ENCODE measurements at places on chromosomes 3 and 15.

GRCh38 chr3:84275532-84275931 is 683.3 kb upstream of the CADM2 start:
- DNase-seq, result no peak

DNA sequence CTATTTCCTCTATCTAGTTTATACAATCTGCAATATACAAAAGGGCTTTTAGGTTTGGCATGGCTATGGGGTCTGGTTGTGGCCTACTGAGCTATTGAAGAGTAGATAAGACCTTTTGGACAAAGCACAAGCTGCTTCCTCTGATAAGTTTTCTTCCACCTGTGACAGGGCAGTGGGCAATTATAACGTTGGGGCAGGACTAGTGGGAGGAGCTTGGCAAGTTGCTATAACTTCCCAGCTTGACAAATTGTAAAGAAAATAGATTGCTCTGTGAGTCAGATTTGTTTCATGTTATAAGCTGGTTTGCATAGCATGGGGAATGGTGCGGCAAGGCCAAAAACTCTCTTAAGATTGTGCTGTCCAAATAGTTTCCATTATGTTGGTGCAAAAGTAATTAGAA is 64.9 kb downstream of the SLC7A14 start:
- no peak for DNase-seq

- no peak for DNase-seq
Observed at GRCh38 chr3:125266971-125267370, 54.4 kb upstream of the SLC12A8 start.

DNA sequence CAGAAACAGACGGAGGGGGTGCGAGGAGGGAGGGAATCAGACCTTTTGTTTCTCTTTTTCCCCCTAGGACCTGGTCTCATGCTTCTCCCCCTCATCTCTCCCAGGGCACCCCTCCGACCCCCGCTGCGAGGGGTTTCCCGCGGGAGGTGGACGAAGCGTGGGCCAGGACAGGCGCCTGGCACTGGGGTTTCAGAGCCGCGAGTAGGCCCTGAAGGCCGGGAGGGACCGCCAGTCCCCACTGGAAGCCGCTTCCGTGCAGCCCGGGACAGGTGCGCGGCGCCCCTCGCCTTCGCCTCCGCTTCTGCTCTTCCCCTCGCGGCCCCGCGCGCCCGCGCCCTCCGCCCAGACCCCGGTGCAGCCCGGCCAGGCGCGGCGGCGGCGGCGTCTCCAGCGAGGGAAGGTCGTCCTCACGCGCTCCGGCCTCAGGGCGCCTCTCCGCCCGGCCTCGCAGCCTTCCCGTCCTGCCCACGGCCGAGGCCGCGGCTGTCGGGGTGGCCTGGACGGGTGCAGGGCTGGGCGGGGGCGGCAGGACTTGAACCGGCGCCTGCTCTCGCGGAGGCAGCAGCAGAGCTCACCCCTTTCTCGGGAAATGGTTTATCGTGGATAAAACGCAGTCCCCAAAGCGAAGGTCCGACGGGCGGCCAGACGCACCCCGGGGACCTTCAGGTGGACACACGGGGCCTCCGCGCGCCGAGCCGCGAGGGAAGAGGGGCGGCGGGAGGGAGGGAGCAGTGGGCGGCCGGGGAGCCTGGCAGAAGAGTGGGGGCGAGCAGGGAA is 31.5 kb upstream of the ADAMTS17 start:
- DNase-seq, result peak; percentile 48

GRCh38 chr15:29773000-29773399 is 49.3 kb downstream of the TJP1 start:
- no peak for DNase-seq

DNA sequence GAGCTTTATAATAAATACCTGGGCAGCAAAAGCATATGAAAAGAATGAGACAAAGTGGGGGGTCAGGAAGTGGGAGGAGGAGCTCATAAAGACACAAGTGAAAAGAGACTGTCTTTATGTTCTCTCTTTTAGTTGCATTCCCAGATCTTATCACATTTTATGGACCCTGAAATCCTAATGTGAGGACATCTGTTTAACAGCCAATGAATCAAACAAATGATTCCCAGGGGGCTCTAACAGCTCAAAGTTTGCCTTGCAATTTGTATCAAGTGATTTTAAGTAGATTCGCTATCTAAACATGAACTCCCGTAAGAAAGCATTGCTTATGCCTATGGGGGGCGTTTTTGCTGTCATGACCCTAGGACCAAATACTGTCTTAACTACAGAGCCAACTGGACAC is 332.3 kb upstream of the CNTN4 start:
- no peak for DNase-seq

- DNase-seq, result no peak
Observed at GRCh38 chr15:67033012-67033411, 32.4 kb upstream of the SMAD3 start.

- no peak for DNase-seq
Observed at GRCh38 chr3:180329847-180330246, 272.1 kb upstream of the TTC14 start.

GRCh38 chr15:79629687-79630086 is 197.6 kb downstream of the MINAR1 start:
- DNase-seq, result no peak

- peak; percentile 74 for DNase-seq
Observed at GRCh38 chr3:55487381-55488241, 505 bp upstream of the WNT5A start.

GRCh38 chr3:61560517-61561373 is 626 bp upstream of the PTPRG start:
- DNase-seq, result peak; percentile 90

- DNase-seq, result no peak
Observed at GRCh38 chr3:115272036-115272824, 125.1 kb upstream of the ZBTB20 start.

- no peak for DNase-seq
Observed at GRCh38 chr15:84868037-84868880, 16.2 kb upstream of the SLC28A1 start.

DNA sequence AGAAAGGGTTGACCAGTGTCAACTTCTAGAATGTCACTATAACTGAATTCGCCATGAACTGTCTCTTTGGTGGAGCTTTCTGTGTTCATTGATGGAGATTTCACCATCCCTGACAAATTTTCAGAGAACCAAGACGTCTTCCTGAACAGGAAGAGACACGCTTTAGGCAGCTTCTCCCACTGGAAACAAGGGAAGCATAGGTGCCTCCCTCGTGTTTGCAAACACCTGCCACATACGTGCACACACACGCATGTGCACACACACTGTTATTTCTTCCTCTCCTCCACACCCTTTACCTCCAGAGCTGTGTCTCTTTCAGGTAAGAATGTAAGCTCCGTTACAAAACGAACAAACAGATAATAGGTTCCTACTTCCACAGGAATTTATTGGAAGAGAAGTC is 15.6 kb downstream of the ARRDC4 start:
- no peak for DNase-seq

GRCh38 chr3:179438841-179439240 is 12.4 kb downstream of the GNB4 start:
- DNase-seq, result no peak

- no peak for DNase-seq
Observed at GRCh38 chr3:38907426-38907825, 91.4 kb upstream of the SCN10A start.

DNA sequence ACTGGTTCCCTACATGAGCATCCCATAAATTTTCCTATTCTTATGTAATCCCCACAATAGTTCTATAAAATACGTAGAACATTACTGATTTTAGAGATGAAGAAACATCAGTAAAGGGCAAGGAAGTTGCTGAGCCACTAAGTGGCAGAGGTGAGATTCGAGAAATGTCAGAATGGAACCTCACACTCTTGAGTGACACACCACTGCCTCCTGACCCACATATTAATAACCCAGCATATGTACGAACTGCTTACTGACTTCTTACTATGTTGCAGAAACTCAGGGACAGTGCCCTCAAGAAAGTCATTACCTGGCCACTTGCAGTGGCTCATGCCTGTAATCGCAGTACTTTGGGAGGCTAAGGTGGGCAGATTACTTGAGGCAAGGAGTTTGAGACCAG is 1022.4 kb downstream of the FHIT start:
- no peak for DNase-seq

DNA sequence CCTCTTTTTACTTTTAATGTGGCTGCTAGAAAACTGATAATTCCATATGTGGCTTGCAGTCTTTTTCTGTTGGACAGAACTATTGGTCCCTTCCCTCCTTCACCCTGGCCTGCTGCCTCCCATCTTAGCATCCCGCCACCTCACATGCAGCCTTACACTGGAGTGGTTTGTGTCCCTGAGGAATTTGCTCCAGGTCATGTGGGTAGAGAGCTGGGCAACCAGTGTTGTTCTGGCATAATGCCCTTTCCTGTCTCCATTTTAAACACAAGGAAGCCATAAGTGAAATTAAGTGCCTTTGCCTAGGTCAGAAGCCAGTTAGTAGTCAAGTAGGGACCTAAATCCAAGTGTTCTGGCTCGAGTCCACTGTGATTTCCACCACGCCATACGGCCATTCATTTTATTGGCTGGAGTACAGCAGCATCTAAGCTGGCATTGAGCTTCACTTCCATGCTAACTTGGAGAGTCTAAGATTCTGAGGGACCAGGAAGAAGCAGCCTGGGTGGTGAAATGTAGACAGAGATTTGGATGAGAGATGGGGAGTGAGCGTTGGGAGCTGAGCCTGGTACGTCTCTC is 46.0 kb upstream of the PLXNA1 start:
- no peak for DNase-seq

- peak; percentile 34 for DNase-seq
Observed at GRCh38 chr3:139260041-139260486, 83.8 kb upstream of the MRPS22 start.

DNA sequence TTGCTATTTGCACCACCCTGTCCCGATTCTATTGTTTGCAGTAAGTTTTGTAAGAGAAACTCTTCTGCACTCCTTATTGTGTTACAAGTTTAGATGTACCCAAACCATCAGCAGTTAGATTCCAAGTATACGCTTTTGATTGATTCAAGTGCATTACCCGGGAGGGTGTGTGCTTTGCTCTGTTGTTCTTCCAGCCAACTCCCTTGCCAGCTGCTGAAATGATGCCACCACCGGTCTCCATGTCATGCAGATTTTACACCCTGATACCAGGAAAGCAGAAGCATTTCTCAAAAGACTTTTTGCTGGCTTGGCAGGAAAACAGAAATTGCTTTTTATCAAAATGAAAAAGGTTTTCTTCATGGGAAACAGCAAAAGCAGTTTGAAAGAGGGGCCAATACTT is 1006.6 kb upstream of the CFAP20DC start:
- no peak for DNase-seq

DNA sequence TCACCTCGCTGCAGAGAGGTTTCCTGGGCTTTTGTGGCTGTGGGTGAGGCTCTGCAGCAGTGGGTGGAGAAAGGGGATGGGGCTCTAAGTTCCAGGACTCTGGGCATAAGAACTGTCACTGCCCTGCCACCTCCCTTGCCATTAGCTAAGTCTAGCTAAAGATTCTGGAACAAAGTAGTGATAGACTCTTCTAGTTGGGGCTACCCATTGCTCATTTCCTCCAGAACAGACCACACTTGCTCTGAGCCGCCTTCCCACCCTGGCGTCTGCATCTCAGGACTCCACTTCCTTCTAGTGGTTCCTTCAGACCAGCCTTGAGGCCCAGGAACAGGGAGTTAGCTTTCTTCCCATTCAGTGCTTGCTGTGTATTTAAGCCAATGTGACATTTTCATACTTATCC is 7.5 kb downstream of the ARHGAP31 start:
- DNase-seq, result no peak

DNA sequence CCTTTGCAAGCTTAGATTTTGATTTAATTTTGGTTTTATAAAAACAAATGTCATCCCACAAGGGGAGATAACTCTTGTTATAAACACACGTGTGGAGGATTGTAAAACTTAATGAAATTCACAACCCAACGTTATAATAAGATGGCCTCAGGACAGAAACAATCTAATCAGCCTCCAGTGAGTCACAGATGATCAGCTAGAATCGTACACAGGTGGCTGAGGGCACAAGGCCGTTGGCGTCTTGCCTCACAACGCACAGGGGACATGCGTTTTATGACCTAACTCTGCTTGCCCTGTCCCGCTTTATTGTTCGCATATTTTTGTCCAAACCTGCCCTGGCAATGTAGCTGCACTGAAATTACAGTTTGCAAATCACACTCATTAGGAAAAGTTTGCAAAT is 121.9 kb upstream of the PDZRN3 start:
- no peak for DNase-seq

GRCh38 chr15:81133782-81134461 is at the start of gene CFAP161:
Gene CFAP161 (plus strand): TSS chr15:81134270. CDS start chr15:81134330, 60 bp downstream.
- peak; percentile 97 for DNase-seq

DNA sequence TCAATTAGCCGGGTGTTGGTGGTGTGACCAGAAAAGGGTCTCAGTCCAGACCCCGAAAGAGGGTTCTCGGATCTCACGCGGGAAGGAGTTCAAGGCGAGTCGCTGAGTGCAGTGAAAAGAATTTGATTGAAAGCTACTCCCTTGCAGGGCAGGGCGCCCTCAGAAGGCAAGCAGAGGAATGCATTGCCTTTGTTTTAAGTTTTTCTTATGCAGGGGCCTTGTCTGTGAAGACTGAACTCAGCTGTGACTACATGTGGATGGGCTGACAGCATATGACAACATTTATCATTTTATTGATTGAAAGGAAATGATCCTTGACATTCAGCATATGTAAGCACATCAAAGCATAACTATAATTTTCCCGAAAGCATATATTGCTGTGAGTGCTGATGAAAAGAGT is 11.8 kb downstream of the CPN2 start:
- no peak for DNase-seq

GRCh38 chr15:31031471-31032067 is 40.1 kb upstream of the MTMR10 start:
- DNase-seq, result no peak

DNA sequence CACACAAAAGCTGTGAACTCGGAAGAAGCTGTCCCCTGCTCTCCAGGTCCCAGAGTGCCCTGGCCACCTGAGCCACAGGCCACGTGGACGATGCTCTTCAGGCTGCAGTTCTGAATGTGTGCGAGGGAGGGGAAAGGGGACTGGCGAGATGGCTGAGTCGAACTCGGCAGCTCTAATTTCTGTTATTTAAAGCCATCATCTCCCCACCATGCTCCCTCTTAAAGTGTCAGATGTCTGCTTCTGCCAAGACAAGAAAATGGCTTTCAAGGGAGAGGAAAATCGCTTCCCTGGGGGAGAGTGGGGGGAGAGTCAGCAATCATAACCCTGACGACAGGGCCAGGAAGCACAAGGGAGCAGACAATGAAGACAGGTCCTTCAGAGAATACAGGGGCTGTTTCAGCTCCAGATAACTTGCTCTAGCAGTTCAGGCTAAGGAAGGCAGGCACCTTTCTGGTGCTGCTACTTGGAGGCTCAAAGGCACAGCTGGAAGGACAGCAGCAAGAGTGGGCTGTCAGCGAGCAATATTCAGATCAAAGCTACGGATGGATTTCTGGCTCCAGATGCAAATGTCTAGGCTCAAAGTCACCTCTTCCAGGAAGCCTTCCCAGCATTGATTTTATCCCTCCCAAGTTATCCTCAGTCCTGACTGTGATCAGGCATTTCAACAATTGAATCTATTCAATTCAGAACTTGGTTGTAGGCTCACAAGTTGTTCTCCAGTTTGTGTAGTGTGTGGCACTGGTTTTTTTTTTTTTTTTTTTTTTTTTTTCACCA is 15.5 kb upstream of the CCDC33 start:
- DNase-seq, result no peak
